ENCODE measurements at places on chromosomes 16 and 17.

DNA sequence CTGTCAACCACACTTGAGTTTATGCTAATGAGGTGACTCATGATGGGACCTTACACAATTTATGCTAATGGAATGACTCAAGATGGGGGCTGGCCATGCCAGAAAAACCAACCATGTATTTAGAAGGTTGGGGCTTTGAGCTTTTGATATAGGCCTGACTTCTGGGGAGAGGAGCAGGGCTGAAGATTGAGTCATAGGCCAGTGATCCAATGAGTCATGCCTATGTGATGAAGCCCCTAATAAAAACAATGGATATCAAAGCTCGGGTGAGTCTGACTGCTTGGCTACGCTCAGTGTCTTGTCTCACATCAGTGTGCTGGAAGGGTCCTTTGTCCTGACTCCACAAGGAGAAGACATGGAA is 7.3 kb downstream of the MFSD6L start:
- DNase-seq: peak; percentile 28

DNA sequence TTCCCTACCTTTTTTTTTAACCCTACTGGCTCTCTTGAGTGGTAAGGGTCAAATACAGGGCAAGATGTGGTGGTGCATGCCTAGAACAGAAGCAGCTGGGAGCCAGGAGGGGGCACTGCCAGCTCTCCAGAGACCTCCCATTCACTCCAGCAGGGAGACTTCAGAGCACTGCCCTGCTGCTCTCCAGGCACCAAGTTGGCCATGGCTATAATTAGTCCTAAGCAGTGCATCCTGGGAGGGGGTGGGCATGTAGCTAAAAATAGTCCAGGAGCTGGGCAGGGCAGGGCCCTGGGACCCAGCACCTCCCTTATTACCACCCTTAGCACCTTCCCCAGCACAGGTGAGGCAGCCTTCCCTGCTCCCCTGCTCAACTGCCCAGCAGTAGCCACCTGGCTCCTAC is 3.5 kb downstream of the CORO6 start:
- peak; percentile 48 for DNase-seq

DNA sequence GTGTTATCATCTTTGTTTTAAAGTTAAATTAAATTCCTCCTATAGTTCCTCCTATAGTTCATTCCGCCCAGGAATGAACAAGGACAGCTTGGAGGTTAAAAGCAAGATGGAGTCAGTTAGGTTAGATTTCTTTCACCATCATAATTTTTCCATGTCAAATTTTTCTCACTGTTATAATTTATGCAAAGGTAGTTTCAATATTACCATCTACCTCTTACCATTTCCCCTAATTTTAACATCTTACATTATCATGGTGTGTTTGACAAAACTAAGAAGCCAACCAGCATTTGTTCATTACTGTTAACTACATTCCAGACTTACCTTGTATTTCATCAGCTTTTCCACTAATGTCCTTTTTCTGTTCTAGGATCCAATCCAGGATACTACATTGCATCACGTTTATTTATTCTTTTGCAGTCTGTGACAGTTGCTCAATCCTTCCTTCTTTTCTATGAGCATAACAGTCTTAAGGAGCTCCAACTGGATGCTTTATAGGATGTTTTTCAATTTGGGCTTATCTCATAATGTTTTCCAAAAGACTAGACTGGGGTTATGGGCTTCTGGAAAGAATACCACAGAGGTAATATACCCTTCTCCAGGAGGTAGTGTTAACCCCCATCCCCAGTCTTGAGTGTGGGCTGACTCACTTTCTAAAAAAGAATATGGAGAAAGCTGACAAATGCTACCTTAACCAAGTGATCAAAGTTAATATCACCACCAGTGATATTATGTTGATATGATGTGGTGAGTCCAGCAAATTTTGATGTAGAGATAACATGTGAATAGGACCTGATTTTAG is 158.5 kb downstream of the PPM1E start:
- DNase-seq: no peak

DNA sequence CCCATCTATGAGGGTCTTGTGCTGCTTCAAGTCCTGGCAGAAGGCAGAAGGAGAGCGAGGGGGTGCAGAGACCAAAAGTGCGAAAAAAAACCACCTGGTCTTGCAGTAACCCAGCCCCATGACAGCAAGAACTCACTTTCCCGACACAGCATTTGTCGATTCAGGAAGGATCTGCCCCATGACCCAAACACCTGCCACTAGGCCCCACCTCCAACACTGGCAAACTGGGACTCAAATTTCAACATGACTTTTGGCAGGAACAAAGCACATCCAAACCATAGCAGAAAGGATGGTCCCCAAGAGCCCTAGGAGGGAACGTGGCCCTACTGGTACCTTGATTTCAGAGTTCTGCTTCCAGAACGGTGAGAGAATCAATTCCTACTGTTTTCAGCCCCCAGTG is 34.7 kb upstream of the KLHDC4 start:
- no peak for DNase-seq

- DNase-seq: no peak
Observed at GRCh38 chr17:39553341-39553945, 54.3 kb downstream of the NEUROD2 start.
